ENCODE measurements at places on chromosomes 2 and 18.

- no peak for DNase-seq
Observed at GRCh38 chr18:316393-316792, 48.5 kb upstream of the THOC1 start.

DNA sequence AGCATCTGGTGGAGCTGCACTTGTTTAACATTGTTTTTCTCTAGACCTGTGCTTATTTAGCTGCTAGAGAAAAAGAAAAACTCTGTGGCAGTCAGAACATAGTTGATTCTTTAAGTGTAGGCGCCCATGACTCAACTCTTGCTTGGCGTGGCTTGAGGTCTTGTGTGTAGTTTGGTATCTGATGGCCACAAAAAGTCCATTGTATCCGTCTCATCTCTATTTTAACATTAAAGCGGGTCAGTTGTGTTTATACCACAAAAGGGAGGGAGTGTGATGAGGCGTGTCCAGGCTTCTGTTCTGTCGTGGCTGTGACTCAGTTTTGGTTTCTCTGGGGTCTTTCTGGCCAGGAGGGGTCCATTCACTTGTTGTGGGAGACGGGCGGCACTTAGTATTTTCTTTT is 24.2 kb upstream of the UGT1A8 start:
- DNase-seq: no peak

DNA sequence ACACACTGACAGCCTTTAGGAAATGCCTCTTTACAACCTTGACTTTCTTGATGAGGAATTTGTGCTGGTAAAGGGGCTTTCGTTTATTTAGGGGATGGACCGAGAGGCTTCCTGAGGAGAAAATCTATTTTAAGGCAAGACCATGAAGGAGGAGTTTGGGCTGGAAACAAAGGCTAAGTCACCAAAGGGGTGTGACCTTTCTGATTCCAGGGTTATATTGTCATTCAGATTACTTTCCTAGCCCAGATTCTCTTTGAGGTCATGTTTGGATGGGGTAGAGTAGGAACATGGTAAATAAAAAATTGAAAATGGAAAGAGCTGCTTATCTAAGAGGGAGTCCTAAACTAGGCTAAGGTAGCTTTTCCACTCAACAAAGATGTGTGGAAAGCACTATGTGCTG is 77.1 kb upstream of the UGP2 start:
- DNase-seq: no peak

DNA sequence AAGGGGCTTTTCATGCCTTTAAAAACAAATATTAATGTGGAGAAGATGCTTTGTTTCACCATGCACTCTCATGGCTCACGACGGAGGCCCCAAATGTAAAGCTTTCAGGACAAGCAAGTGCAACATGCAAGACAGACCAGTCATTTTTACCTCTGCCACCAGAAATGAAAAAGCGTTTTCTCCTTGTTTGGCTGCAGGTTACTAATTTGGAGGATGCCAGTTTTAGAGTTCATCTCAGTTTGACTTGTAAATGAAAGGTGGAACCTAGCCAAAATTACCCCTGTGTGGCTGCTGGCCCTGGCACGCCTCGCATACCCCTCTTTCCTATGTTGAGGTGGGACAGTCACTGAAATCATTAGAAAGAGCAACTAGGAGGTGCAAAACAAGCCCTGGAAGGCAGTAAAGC is 138.6 kb downstream of the BCL2 start:
- DNase-seq: no peak

GRCh38 chr2:70523996-70524965 is 29.3 kb downstream of the TGFA start:
- peak; percentile 62 for DNase-seq

DNA sequence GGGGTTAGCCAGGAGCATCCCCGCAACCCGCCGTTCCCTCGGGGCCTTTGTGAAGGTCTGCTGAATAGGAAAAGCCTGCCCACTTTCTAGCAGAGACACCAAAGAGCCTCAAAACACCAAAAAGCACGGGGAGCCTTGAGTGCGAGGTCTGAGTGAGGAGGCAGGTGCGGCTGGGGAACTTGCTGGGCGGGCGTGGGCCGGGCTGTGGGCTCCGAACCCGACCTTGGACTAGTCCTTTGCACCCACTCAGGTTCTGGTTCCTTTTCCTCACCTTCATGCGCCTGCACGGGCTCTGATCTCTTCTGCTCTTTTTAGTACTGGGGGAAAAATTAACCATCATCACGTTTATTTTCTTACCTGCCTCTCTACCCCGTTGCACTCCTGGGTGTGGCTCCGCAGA is 19.9 kb downstream of the APCDD1 start:
- no peak for DNase-seq

DNA sequence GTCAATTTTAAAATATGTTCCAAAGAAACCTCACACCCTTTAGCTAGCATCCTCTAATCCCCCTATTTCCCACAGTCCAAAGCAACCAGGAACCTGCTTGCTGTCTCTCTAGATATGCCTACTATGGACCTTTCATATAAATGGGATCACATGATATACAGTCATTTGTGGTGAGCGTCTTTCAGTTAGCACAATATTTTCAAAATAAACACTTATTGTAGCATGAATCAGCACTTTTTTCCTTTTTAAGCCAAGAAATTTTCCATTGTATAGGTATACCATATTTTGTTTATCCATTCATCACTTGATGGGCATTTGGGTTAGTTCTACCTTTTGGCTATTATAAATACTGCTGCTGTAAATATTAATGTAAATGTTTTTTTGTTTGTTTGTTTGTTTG is 223.0 kb upstream of the DOK6 start:
- DNase-seq: no peak

- no peak for DNase-seq
Observed at GRCh38 chr2:96099861-96100798, 16.2 kb downstream of the ADRA2B start.
